ENCODE measurements at places on chromosomes 16 and 17.
A peak's percentile ranks its signal among the peaks of the same experiment; 100 is the strongest.

DNA sequence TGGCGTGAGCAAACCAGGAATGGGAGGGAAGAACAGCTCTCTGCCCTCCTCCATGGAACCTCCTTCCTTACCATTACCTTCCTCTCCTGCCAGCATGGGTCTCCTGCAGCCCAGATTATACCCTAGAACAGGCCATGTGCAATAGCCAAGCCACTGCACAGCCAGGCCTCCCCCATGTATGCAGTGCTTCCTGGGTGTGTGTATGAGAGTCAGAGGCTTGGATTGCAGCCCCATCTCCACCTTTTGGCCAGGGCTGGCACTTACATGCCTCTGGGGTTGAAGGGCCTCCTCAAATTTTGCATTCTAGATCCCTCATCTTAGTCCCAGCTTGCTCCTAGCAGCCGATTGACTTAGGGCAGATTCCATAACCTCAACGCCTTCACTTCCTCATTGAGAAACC, 133.7 kb downstream of the GSG1L start:
- no peak for DNase-seq

DNA sequence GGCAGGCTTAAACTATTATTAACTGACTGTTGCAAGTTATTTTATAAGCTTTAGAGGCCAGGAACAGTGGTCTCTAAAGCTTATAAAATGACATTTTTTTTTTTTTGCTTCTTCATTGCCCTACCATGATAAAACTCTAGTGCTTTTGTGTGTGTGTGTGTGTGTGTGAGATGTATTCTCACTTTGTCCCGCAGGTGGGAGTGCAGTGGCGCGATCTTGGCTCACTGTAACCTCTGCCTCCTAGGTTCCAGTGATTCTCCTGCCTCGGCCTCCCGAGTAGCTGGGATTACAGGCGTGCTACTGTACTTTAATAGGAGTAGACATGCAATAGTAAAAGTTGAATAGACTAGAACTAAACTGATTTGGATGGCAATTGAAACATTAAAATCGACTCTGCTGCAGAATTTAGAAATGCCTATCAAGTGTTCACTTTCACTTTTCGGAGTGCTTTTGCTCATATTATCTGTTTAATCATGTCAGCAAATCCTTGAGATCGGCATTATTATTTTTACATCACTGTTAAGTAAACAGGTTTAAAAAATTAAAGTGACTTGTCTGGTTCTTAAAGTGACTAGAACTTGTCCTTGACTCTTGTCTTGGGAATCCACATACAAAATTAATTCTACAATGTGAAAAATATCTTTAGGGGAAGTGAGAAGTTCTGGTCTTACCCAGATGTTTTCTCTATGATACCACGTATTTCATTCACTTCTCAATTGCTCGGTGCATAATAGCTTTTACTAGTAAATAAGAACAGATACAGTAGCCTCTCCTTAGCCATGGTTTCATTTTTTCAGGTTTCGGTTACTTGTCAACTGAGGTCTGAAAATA, 8.4 kb upstream of the PCTP start:
- no peak for DNase-seq

- DNase-seq = no peak
Measured at GRCh38 chr17:40905370-40905769, 20.3 kb upstream of the KRT20 start.

GRCh38 chr16:83948914-83949723, 3.9 kb upstream of the OSGIN1 start:
- DNase-seq = no peak

GRCh38 chr16:60459463-60459862, 1576.8 kb downstream of the CDH8 start:
- no peak for DNase-seq

GRCh38 chr17:49455272-49455861, 39.7 kb upstream of the NGFR start:
- peak; percentile 60 for DNase-seq

- no peak for DNase-seq
Measured at GRCh38 chr17:66301367-66301863, 998 bp upstream of the PRKCA start.

DNA sequence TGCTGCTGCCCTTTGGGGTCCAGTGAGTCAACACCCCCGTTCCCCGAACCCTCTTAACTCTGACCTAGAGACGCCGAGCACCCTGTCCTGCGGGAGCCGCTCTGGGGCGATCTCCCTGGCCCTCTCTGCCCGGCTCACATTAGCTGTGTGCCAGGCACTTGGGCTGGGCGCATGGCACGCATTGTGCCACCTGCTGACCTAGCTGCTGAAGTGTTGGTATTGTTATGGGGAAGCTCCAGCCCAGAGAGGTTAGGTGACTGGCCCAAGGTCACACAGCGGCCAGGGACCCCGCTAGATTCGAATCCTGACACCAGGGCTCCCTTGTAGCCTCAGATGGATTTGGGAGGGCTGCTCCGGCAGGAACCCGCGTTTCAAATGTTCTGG, 1.1 kb downstream of the HSD17B1 start:
- no peak for DNase-seq

DNA sequence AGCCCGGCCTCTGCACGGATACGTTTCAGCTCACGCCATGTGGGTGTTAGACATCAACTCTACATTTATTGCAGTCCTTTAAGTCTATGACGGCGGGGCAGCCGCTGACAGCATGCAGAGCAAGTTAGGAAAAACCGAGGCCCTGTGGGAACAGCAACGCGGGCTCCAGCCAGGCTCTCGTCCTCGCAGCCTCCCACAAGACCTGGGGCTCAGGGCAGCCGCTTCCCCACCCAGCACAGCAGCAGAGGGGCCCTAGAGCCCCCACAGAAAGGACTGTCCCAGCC, 3.7 kb upstream of the MRPS34 start:
- no peak for DNase-seq

DNA sequence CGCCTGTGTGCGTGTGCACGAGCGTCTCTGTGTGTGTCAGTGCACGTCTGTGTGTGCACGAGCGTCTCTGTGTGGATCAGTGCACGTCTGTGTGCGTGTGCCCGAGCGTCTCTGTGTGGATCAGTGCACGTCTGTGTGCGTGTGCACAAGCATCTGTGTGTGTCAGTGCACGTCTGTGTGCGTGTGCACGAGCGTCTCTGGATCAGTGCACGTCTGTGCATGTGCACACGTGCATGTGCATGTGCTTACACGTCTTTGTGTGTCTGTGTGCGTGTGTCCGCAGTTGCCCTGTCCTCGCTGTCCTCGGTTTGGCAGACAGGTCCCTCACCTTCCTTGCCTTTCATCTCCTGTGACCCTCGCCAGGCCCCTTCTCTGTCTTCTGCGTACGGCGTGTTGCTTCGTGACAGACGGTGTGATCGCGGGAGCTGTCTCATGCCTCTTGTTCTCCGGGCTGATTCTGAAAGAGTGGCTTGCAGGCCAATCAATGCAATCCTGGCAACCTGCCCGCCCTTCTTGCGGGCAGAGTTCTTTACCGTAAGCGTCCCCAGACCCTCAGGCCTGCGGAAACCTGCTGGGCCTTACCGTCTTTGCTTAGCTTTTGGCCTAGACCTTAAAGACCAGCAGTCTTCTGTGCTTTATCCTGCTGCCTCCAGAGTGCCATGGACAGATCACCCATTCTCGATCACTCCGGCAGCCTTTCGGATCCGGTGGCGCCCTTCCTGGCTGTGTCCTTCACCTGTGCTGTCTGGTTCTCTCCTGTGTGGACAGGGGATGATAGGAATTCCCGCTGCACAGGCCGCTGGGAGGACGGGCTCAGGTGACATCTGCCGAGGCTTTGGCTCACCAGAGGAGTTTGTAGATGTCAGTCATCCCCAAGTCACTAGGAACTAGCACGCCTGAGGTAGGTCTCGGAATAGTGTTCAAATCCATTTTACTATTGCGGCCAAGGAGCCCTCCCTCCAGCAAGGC, 18.5 kb downstream of the MLYCD start:
- DNase-seq = no peak

DNA sequence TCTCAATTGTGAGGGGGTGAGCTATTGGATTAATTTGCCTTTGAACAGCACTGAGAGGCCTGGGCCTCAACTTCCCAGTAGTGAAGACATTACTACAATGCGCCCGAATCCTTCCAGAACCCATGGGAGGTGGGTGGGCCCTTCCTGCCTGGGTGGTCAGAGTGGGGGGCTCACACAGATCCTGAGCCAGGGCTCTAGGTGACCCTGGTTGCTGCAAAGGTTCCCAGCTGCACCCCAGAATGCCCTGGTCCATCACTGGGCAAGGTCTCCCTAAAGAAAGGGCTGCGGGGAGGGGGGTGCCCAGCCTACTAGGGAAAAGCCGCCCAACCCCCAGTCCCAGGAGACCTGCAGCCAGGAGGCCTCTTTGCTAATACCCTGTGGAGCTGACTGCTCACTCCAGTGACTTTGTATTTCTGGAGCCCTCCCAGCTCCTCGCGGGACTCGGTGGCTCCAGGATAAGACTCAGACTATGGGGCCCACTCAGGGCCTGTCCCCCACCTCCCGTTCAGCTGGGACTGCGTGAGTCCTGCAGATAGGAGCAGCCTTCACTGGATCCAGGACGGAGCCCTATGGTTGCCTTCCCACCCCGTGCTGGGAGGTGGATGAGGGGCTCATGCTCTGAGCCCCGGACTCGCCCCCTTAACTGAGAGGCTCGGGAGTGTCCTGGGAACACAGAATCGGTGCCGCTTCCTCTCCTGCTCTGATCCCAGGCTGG, 40.2 kb downstream of the SLC7A5 start:
- DNase-seq = no peak

DNA sequence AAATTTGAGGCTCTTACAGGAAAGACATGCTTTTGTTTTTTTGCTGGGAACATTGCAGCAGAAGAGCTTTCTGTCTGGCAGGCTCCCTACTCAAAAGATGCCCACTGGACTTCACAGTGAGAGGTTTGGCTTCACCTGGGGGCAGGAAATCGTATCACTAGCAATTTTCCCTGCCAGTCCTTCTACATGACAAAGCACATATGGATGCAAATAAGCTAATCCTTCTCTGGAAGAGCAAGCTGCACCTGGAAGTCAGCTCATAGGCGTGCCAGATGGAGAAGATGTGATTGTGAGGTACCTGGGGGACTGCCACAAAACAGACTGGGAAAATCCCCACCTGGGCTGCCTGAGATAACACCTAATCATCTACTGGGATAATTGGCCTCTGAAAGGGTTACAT, 195.0 kb upstream of the CPHXL start:
- no peak for DNase-seq

DNA sequence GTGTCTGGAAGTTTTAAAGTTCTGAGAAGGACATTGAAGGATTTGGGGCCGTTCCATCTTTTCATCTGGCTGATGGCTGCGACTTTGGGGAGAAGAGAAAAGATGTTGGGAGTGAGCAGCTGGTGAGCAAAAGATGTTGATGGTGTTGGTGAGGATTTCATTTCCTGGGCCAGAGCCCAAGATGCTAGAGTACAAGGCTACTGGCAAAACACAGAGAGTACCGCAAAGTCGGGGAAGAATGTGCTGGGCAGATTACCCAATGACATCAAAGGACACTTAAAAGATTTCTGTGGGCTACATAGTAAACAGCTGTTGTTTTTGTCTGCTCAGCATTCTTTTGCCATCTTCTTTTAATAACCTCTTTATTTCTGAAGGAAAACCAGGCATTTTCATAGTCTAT, 49.4 kb upstream of the GAS7 start:
- no peak for DNase-seq

DNA sequence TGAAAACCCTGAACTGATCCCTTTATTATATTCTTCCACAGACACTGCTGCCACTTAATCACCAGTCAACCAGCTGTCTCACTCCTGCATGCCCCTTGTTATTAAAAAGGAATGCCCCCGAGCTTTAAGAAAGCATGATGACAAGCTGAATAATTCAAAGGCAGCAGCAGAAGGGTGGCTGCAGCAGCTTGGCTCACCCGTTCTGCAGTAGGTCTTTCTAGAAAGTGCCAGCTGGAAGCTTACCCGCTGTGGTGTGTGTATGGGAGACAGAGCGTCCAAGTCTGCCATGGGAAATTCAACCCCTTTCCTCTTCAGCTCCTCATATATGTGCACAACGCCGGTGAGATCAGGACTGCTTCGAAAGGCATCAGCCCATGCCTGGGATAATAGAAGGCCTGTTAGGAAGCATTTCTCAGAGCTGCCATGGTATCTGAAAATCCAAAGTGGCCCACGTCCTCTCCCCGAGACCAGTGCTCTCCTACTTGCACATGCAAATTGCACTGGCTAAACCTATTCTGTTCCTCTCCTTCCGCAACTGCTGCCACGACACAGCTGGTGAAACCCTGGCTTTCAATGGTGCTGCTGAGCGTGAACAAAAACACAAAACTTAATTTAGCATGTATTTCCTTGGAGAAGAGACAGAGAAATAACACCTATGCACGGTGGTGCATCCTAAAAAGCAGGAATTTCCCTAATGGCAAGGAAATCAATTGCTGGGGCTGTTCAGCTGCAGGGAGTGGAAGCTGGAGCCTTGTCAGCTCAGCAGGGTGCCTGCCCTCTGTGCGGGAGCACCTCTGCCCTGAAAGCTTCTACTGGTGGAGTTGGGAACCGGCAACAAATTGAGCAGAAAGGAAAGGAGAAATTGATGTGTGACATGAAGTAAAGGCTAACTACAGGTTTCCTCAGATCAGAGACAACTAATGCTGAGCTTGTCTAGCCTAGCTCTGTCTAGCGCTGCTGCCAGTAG, 47.9 kb upstream of the SREBF1 start:
- DNase-seq = peak; percentile 69

GRCh38 chr16:28935346-28935745, 3.6 kb downstream of the CD19 start:
- no peak for DNase-seq

GRCh38 chr16:84279881-84280280, 14.8 kb upstream of the WFDC1 start:
- no peak for DNase-seq

DNA sequence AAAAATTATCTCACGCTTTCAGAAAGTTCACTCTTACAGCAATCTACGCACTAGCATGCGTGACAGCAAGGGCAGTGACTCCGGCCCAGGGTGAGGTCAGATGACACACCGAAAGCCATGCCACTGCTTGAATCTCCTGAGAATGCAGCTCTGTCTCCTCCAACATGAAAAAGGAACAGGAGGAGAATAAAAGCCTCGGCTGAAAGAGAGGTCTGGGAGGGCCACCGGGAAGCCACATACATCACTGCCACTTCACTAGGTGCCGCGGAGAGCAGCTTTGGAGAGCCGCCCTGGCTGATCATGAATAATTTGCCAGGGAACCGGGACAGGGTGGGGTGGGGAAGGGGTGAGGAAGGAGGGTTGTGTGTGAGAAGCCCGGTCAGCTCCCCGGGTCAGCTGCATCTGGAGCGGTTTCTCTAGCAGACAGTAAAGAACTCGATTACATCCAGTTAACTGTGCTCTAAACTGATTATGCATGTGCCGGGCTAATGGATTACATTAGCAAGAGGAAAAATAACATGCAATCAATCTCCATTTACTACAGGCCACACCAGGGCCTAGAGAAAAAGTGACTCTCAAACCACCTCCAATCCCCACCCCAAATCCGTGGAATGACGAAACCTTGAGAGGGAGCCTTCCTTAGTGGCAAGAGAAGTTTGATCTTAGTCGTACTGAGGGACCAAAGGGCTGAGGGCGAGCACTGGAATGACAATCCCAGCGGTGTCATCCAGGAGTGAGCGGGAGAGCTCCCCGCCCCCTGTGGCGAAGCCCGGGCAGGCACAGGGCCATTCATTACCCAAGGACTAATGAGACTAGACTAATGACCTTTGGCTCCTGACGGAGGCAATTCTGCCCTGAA, 100.3 kb downstream of the ZFHX3 start:
- peak; percentile 73 for DNase-seq

All from eye (tissue), 1 donor.